Common myeloid progenitor, CD34-positive (primary cell): ENCODE measurements at places on chromosomes 3 and 15.

DNA sequence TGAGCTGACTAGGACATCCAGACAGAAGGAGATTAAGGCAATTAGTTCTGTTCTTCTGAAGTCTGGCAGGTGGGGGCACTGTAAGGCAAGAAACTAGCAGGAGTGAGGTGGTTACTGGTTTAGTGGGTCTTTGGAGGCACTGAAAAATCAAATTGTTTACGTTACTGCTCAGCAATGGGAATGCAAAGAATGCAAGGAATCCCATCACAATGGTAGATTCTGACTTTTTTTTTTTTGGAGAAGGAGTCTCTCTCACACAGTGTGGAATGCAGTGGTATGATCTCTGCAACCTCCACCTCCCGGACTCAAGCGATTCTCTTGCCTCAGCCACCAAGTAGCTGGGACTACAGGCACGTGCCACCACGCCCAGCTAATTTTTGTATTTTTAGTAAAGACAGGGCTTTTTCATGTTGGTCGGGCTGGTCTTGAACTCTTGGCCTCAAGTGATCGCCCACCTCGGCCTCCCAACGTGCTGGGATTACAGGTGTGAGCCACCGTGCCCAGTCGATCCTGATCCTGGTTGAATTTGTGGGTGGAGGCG is 16.4 kb downstream of the FAM107A start:
- DNase-seq: no peak

DNA sequence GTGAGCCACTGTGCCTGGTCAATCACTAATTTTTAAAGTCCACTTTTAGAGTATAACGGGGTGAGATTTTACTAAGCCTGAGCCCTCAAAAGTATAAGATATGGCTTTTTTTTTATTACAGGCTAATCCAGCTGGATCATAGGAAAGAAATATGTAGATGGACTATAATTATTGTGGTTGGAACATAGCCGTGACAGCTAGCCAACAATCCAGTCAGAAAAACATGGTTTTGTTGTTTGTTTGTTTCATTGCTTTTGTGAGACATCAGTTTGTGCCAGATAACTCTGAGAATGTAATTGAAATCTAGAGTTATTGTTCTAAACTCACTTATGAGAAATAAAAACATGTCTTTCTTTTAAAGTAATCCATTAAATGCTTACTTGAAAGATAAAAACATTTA is 37.3 kb upstream of the ATOSA start:
- no peak for DNase-seq

- peak; percentile 2 for DNase-seq
These were observed 44.1 kb downstream of the SLTM start for GRCh38 chr15:58889363-58889762.

- DNase-seq: no peak
These were observed 38.0 kb downstream of the PRICKLE2 start for GRCh38 chr3:64187065-64187959.
